Upper lobe of left lung (tissue), 6 donors: ENCODE measurements at places on chromosomes 5 and 9. TPM values are rescaled to one million over a fixed set of nuclear protein-coding genes. Genes with fewer than 3 reads are reported as not detected.

The FCHSD1 gene
- 48.1 TPM for total RNA-seq

DNA sequence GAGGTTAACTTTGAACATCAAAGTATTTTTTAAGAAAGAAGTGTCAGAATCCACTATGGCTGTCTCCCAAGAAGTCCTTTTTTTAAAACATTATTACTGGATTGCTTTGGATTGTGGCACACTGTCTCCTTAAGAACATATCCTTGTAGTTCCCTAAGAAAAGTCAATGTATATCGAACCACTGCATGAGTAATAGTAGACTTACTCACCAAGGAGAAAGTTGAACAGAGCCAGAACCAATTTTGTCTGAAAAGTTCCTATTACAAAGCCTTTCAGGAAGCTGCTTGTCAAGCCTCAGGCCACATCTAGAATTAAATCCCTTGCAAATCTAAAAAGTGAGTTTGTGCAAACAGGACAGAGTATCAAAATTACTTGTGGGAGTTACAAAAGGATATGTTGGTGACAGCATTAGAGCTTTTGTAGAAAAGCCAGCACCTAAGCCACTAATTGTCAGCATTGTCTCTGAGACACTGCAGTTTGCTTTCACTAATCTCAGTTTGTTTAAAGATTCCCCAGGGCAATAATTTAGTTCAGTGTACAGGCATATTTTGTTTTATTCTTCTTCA is 195.4 kb downstream of the MPDZ start:
- H3K27ac ChIP-seq: no peak overlapping the region
- H3K27me3 ChIP-seq: no peaks in the 10 kb centered on the region
- H3K4me3 ChIP-seq: no peak overlapping the region
- no peaks in the 10 kb centered on the region for H3K36me3 ChIP-seq

DNA sequence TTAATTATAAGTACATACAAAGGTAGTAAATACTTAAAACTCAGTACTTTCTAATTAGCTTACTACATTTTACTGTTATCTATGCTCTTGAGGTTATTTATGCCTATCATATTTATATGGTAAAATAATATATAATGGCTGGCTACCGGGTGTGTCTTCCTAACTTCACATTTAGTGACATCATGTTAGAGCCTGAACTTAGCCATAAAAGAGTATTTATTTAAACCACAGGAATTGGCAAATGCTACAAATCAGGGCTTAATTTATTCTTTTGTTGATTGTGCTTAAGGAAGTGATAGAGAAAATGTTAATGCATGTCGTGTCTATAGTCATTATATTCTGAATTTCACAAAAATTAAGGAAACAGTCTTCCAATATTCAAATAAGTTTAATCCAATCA is 73.1 kb downstream of the NDUFAF2 start:
- no peaks in the 10 kb centered on the region for H3K4me1 ChIP-seq
- no peak for DNase-seq
- no peak overlapping the region for H3K4me3 ChIP-seq
- H3K36me3 ChIP-seq: no peaks in the 10 kb centered on the region
- H3K27me3 ChIP-seq: no peaks in the 10 kb centered on the region
- H3K27ac ChIP-seq: no peak overlapping the region

DNA sequence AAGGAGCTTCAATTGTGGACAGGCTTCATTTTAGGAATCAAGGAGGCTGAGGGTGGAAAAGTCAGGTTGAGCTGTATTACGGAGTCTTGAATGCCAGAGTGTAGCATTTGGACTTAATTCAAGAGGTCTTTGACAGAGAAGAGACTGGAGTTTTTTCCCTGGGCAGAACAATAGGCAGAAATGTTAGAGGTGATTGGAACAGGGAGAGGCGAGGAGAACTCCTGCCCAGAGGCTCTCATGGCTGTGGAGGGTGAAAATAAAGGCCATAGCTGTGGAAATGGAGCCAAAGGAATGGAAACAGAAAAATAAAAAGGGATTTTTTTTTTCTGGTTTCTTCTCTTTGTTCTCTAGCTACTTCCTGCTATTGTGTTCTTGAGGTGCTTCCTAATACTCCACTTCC is 3.7 kb upstream of the IFNB1 start:
- H3K27ac ChIP-seq: no peak overlapping the region
- H3K36me3 ChIP-seq: no peaks in the 10 kb centered on the region
- no peak overlapping the region for H3K4me3 ChIP-seq
